T follicular helper cell (primary cell): ENCODE measurements at places on chromosomes 2 and 18.

GRCh38 chr18:51941999-51942398, 398.0 kb upstream of the DCC start:
- no peak for DNase-seq

DNA sequence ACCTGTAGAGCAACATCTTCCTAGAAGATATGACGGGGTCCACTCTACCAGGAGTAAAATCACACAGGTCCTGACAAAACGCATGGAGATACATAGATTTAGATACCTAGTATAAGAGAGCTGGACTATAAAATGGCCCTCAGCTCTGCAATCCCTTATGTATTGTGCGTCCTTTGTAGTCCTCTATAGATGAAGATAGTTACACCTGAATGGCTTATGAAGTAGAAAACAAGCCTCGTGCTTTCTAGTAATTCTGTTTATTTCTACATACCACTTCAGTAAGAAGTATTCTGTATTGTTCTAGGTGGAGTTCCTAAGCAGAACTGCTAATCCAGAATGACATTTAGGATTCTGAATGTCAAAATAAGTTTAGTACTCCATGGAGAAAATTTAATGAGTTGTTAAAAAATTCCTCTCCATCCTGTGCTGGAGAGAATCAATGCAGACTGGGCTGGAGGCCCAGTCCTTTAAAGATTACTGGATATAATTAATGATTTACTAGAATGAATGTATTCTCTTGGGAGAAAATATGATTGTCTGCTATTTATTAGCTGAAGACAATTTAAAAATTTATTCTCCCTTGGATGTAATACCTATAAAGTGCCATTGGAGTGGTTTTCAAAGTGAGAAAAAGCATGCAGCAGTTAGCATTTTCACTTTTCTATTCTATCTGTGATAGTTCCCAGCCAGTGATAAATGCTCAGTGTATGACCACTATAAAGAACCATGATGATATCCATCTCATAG, 147.3 kb upstream of the UNC80 start:
- DNase-seq: no peak

GRCh38 chr2:85257359-85257969, 70.3 kb downstream of the TGOLN2 start:
- no peak for DNase-seq

DNA sequence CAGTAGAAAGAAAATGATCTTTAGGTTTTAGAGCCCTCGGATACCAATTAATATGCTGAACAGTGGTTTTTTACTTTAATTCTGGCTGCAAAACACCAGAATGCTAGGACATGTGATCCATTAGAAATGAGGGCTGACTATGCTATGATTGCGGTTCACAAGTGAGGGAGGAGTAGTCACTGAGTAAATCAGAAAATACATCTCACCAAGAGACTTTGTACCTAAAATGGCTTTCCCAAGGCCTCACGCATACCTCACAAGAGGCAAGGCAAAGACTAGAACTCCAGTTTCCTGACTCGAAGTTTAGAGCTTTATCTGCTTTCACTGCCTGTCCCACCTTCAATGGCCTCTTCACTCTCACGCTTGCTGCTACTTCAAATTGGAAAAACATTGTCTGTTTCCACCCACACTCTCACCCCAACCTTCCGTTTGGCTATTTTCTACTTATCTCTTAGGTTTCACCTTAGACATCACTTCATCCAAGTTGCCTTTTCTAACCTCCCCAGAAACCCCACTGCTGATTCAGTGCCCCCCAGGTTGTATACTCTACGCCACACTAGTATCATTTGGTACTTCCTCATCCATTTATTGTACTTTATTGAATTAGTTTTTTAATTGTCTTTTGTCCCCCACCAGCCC, 5.1 kb upstream of the MBD2 start:
- DNase-seq: no peak

- DNase-seq: no peak
These were observed 2.0 kb downstream of the GALNT3 start for GRCh38 chr2:165792104-165792454.

- no peak for DNase-seq
These were observed 3.2 kb downstream of the GLI2 start for GRCh38 chr2:120738786-120739437.

DNA sequence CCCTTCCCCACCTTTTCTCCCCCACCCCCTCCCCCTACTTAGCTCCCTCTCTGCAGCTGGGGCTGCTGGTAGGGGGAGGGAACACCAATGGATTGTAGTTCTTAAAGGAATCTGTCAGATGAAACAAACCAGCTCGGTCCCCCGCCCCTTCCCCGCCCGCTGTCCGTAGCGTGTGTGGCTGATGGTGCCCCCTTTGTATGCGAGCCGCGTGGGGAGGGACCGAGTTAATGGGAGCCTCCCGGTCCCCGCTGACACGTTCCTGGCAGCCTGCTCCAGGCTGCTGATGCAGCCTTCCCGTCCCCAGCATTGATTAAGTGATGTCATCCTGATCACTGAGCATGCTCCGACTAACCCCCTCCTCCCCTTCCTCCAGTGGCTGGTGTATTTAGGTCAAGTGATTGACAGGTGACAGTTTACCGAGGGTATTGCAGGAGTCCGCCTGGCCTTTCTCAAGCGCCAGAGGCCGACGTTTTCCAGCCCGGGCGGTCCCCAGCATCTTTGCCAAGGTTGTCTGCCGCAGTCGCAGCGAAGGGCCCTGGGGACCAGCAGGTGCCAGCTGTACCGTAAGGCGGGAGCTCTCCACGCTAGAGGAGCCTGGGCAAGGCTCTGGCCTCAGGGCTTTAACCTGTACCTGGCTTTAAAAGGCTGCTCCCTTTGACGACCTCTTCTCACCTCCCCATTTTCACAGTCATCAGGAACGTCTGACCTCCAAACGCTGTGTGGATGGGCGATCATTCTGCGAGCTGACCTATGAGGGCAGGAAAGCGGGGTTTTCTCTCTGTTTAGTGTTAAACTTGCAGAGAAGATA, 1.8 kb downstream of the KIF5C start:
- peak; percentile 47 for DNase-seq

- no peak for DNase-seq
These were observed 9.0 kb upstream of the ONECUT2 start for GRCh38 chr18:57426187-57426586.

- no peak for DNase-seq
These were observed 13.2 kb downstream of the GALR1 start for GRCh38 chr18:77262643-77263465.

- no peak for DNase-seq
These were observed at the start of gene FMNL2 for GRCh38 chr2:152335016-152335725. TSS of gene FMNL2 (plus strand) at chr2:152335174.

DNA sequence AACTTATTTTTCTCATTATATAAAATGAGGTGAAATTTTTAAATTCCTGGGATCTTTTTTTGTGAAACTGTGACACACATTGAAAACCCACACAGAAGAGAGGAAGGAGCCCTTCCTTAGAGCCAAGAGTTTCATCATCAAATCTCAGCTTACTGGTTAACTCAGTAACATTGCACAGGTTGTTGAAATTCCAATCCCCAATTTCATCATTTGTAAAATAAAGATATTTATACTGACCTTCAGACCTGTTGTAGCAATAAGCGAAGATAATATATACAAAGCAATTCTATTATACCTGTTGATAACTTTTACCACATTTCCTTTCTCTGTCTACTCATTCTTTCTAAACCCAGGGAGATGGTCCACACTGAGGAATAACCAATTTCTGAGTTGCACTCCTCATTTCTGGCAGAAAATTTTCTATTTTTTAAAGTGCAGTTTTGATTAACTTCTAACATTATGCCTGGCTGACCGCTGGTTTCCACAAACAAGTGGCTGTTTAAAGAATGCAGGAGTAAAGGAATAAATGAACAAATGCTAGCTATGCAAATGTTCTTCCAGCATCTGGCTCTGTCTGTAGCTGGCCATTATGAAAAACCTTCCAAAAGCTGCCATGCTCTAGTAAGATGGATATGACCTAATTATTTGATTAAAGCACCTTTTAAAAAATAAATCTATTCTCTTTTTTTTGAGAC, 105.7 kb upstream of the LINC00305 start:
- no peak for DNase-seq

DNA sequence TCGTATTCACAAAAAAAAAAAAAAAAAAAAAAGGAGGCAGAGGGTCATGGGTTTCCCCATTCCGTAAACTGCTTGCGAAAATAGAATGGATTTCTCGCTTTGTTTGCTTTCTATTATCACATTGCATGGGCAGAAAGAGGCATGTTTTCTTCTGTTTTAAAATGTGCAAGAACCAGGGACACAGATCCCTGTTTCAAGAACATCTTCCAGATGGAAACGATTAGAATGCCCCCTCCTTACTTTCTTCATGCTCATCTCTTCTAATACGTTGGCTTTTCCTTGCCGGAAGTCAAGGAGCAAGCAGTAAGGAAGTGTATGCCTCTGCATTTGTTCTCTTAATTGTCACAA, 51.0 kb upstream of the ZNF516 start:
- no peak for DNase-seq

- no peak for DNase-seq
These were observed 970 bp upstream of the ADCYAP1 start for GRCh38 chr18:903701-904100.

DNA sequence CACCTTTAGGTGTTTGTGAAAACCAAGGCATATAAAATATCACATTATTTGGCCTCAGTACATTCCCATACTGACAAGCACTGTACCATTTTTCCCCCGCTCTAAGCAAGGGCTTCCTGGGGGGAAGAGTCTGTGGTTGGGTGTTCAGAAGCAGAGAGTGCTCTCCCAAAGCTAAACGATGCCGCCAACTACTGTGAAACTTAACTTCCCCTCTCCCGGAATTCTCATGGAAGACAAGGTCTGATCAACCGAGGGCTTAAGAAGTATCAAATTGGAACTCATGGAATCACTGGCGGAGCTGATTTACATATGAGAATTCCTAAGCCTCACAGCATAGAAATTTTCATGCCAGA, 433 bp upstream of the MFF start:
- no peak for DNase-seq

- DNase-seq: peak; percentile 42
These were observed 73.4 kb downstream of the INPP4A start for GRCh38 chr2:98518101-98518500.

DNA sequence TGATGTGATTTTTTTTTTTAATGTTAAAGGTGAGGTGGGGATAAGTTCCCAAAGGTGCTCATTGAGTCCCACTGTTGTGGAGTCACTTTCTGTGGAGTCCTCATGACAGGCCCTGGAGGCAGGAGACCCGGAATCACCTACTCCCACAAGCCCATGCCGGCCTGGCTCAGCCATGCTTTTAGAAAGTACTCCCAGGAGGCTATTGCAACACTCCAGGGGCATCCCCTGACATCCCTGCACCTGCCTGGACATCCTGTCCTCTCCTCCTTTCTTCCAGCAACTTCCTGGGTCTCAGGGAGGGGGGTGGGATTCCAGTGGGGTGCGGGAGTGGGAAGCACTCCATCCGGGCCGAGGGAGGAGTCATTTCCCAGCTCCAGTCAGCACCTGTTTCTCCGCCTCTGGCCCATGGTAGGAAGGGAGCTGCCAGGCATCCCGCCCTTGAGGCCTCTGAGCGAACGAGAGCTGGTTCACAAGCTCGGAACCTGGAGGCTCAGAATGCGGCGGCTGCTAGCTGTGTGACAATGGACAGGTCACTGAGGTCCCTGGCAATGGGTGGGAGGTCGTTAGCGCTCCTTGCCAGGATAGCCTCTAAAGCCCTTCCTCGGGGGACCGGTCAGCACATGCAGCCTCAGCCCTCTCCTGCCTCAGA, 163.9 kb upstream of the ID2 start:
- no peak for DNase-seq

DNA sequence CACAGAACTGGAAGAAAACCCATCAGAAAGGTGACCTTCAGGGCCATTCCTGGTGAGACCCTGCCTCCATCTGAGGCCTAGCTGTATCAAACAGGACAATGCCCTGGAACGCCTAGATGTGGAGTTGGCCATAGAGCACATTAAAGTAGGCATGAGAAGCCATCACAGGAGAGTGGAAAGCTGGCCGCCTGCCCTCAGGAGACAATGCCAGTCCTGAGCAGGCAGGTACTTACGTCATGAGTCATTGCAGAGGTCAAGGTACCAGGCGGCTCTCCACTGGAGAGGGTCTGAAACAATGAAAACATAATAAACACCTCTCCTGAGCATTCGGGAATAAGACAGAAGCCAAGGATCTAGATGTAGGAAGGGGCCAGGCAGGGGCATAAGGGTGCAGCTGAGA, 68.6 kb downstream of the CCDC93 start:
- DNase-seq: no peak

DNA sequence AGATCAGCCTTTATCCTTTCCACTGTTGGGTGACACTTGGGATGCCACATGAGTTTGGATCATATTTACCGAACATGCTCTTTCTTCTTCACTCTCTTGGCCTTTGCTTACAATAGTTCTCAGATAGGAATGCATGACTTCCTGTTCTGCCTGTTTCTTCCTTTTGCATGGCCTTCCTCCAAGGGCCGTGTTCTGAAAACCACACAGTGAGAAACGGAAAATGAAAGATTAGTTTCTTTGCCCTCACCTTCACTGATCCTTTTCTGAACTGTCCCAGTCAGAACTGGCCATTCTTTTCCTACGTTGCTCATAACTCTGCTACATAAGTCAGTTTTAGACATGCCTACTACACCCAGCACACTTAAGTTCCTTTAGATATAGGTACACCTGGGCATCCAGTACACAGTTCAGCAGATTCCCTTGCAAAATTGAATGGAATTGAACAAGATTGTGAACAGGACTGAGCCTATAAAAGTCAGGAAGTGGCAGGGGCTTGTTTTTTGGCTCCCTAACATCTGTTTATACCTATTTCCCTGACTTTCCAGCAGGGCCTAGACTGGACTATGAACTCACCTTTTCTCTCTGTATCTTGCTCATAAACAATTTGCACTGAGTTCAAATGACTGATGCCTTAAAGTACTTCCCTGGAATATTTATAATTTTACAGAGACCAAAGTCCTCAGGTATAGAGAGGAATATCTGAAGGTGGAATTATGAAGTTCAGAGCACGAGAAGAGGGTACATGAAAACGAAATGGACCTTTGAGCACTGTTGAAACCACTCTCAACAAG, 186.4 kb upstream of the ST6GAL2 start:
- DNase-seq: no peak

DNA sequence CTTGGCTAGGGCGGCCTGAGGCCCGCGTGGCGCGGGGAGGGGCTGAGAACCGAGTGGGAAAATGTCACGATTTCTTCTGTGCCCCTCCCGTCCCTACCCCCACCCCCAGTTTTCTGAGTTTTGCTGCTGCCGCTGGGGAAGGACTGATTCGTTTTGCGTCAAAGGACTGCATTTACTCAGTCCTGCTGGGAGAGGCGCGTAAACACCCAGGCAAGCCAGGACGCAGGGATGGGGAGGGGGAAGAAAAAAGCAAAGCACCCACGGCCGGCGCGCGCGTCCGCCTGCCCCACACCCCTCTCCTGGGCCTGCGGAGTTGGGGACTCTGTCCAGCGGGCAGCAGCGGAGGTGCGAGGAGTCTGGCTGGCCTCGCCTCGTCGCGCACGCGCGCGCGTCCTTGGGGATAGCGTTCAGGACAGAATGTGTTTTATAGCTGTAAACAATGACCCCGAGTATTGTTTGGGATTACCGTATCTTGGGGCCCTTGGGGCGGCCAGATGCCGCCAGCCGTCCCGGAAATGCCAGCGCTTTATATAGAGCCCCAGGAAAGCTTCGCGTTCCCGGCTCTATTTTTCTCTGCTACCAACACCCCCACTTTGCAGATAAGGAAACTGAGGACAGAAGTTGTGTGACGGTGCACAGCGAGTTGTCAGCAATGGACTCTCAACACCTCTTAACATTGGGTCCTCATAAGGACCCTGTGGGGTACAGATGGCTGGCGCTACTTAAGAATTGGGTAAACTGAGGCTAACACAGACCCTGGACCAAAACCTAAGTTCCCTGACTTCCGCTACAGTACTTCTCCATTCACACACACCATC, 1.7 kb upstream of the FOSL2 start:
- no peak for DNase-seq
